ENCODE measurements at places on chromosomes 16 and 17.

DNA sequence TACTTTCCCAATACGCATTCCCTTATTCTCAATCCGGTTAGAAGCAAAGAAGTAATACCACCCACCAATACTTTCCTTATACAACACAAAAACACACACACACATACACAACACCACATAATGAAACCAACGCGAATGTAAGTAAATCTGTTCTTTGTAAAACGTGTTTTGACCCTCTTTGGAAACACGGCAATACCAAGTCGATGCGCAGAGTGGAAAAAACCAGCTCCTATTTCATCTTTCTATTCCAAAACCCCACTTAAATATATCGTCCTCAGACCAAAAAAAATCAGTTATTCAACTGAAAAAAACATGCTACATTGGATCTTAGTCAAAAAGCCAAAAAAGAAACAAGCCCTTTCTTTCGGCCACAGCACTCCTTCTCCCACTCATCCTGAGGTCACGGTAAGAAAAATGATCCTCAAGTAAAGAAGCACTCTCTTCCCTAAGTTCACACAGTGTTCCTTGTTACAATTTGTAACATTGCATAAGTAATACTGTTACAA lies 31.0 kb upstream of the ARL4D start:
- DNase-seq, result peak; percentile 94

DNA sequence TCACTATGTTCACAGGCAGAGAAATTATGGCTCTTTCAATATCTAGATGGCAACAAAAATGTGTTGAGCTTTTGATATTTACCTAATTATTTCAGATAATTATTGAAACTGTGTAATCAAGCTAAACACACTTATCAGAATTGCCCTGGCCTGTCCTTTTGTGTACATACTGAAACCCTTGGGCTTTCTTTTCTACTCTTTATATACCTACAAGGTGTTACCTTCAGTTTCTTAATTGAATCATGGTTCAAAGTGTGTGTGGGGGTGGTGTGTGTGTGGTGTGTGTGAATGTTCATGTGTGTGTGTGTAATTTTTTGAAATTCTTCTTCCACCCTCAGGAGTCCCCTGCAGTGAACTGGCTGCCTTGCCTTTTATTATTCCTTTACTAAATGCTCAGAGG lies 506.8 kb upstream of the SOX9 start:
- no peak for DNase-seq

GRCh38 chr16:58187092-58187491 lies 10.8 kb downstream of the CSNK2A2 start:
- peak; percentile 19 for DNase-seq

DNA sequence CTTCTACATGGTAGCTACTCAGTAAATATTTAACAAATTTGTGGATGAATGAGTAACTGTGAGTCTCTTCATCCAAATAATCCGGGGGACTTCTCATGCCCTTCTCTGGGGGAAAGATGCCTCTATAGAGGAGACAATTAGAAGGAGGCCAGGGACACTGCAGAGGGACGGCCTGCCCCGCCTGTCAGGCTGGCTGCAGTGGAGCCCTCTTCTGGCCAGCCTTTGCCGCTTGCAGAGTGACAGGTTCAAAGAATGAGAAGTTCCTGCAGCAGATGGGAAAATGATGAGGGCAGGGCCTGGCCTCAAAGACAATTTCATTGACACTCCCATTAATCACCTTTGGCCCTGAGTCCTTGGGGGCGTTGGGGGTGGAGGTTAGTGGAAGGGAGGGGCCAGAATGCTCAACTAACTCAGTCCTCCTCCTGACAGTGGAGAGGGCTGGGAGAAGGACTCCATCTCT lies 339.0 kb downstream of the MAF start:
- no peak for DNase-seq

GRCh38 chr16:647173-647902 lies 1.8 kb upstream of the WDR90 start:
- no peak for DNase-seq

DNA sequence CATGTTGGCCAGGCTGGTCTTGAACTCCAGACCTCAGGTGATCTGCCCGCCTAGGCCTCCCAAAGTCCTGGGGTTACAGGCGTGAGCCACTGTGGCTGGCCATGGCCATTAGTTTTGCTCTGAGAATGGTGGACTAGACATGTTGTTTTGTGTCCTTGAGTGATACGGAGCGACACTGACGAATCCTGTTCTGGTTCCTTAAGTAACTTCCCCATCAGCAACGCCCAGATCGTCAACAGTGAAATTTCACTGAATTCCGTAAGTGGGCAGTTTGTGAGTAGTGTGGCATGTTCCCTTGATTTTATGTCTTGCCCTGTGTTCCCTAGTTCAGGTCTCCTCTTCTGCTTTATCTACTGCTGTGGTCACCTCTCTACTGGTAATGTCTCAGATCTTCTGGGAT lies 67.4 kb downstream of the SNX29 start:
- DNase-seq, result no peak

- DNase-seq, result no peak
Measured at GRCh38 chr16:56143666-56144065, 47.6 kb upstream of the GNAO1 start.

- DNase-seq, result no peak
Measured at GRCh38 chr16:15513156-15513555, 78.8 kb downstream of the BMERB1 start.

DNA sequence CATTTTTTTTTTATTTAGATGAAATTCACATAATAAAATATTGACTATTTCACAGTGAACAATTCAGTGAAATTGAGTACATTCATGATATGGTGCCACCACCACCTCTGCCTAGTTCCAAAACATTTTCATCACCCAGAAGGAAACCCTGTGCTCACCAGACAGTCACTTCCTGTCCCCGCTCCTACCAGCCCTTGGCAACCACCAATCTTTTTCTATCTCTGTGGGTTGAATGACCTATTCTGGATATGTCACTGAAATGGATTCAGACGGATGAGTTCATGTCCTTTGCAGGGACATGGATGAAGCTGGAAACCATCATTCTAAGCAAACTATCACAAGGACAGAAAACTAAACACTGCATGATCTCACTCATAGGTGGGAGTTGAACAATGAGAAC lies 40.5 kb downstream of the ATP2C2 start:
- DNase-seq, result no peak

- no peak for DNase-seq
Measured at GRCh38 chr16:52469775-52470174, 77.2 kb downstream of the TOX3 start.

DNA sequence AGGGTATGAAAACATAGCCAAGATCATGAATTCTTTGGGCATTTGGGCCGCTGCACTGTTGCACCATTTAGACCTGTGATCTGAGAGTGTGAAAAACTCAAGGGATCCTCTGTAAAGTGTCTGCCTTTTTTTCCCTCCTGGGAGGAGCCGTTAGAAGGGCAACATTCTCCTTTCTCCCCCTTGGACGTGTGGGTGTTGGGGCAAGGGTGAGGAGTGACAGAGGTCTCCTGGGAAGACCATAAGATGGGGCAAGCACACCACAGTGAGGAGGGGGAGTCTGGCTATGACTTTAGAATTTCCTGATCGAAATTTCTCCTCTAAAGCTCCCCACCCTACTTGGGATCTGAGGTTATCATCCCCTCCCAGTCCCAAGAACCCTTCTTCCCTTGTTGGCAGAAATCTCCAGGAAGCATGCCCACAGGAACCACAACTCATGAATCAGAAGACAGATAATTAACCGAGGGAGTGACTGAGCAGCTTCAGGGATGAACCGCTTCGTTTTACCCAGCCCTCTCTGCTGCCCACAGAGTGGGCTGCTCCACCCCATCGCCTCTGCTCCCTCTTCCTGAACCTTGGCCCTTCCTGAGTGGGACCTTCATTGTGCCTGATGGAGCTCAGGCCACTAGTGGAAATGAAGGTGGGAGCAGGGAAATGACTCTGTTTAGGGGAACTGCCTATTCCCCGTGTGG lies 4.2 kb downstream of the ITGB3 start:
- DNase-seq, result peak; percentile 75

GRCh38 chr16:19926449-19927390 lies 42.1 kb upstream of the GPRC5B start:
- peak; percentile 72 for DNase-seq

- DNase-seq, result no peak
Measured at GRCh38 chr17:76272541-76273444, 7.6 kb downstream of the UBALD2 start.

- DNase-seq, result no peak
Measured at GRCh38 chr17:305090-305976, 47.3 kb downstream of the RPH3AL start.

GRCh38 chr17:77476931-77477805 lies 336.4 kb downstream of the SEC14L1 start:
- peak; percentile 95 for DNase-seq

DNA sequence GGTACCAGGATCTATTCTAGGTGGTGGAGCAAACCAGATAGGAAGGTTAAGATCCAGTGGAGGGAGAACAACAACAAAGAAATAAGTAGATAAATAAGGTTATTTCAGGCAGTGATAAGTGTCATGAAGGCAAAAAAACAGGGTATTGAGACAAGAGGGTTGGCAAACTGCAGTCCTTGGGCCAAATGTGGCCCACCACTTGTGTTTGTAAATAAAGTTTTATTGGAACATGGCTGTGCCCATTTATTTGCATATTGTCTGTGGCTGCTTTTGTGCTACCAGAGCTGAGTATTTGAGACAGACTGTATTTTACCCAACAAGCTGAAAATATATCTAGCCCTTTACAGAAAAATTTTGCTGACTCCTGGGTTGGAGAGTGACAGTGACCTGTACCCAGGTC lies 361.3 kb downstream of the XYLT1 start:
- no peak for DNase-seq

DNA sequence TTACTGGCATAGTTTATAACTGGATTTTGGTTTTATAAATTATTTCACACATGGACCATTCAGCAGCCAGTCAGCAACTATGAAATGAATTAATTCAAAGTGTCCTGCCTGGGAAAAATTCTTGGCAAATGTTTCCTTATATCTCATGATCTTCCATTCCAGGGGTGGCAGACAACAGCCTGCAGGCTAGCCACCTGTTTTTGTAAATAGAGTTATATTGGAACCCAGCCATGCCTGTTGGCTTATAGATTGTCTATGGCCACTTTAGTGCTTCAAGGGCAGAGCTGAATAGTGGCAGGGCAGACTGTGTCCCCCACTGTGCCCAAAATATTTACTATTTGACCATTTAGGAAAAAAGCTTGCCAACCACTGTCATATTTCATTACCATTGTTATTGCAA lies 613.7 kb downstream of the TMEM114 start:
- no peak for DNase-seq

DNA sequence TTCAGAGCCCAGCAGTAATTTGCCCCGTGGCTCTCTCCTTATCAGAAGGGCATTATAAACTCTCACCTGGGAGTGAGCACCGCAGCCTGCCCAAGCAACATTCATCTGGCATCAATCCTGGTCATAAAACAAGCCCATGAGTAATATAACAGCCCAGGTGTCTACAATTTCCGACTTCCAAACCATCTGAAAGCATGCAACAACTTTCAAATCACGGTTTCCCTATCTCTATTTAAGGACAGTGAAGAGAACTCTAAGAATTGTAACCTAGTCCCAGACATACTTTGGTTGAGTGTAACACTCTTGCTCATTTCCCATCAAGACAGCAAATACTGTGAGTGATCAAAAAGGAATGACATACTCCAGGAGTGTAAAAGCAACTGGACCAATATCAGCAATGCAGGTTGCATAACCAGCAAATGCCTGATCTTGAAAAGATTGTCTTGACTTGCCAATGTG lies 487.4 kb upstream of the SOX9 start:
- peak; percentile 25 for DNase-seq

DNA sequence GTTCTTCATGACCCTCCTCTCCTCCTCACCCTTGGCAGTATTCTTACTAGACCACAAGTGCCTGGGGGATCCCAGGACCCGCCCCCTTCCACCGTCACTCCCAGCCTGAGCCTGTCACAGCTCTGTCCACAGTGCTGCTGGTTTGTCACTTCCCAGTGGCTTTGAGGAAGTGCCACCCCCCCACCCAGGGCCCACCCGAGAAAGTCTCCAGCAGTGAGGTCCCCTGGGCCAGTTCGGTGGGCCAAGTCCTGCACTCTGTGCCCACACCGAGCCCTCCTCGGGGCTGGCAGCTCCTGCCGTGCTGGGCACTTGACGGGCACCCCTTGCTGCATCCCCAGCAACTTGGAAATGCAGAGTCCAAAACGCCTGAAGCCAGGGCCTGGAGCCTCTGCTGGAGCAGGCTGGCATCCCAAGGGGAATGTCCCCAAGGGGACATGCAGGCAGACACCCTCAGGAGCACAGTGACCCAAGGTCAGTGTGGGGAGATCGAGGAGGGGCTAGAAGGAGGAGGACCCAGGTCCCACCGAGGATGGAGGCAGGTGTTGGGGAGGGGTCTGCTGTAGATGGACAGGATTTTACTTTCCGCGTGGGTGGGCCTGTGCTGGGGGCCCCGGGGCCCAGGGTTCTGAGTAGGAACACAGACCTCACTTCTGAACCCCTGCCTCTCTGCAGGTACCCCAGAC lies 15.5 kb downstream of the MMP15 start:
- no peak for DNase-seq

GRCh38 chr17:27928587-27928986 lies 35.4 kb upstream of the LYRM9 start:
- DNase-seq, result no peak

- no peak for DNase-seq
Measured at GRCh38 chr17:68292689-68293040, 1.4 kb downstream of the ARSG start.

DNA sequence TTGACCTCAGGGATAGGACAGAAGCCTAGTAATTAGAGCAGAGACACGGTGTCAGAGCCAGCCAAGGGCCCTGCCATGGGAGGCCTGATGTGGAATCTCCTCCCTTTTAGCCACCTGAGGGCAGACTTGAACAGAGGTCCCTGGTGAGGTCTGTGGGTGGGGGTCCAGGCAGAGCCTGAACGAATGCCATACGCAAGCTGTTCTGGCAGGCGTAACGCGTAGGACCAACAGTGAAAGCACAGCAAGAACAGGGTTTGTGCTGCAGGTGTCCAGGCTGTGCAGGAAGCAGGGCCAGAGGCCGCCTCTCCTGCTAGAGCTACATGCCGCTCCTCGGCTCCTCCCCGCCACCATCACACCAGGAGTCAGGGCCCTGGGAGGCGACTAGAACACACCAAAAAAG lies 81.9 kb upstream of the TBX2 start:
- DNase-seq, result no peak

GRCh38 chr16:10751291-10751697 lies 7.7 kb downstream of the NUBP1 start:
- no peak for DNase-seq

DNA sequence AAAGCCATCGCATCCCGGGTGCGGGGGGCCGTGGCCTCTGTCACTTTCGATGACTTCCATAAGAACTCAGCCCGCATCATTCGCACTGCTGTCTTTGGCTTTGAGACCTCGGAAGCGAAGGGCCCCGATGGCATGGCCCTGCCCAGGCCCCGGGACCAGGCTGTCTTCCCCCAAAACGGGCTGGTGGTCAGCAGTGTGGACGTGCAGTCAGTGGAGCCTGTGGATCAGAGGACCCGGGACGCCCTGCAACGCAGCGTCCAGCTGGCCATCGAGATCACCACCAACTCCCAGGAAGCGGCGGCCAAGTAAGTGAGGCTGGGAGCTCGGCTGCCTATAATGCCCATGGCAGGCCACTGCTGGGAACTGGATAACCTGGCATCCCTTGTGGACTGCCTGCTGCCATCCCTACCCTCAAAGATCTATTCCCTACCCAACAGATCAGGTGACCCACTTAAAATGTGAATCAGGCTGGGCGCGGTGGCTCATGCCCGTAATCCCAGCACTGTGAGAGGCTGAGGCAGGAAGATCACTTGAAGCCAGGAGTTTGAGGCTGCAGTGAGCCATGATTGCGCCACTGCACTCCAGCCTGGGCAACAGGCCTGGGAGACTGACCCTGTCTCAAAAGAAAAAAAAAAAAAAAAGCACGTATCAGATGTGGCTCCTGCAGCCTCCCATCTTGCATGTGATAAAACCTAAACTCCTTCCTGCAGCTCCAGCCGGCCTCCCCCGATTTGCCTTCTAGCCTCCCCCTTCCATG lies 18.3 kb downstream of the CDIPT start:
- peak; percentile 78 for DNase-seq
